ENCODE measurements at places on chromosomes 2 and 18. TPM values are rescaled to one million over a fixed set of nuclear protein-coding genes. Genes with fewer than 3 reads are reported as not detected.

LYPD6 gene
- 18.4 TPM for total RNA-seq

SLC11A1 gene
- total RNA-seq: 7.8 TPM

SKOR2 gene
- total RNA-seq: 1.2 TPM

LCT gene
- not detected for total RNA-seq

NPPC gene
- total RNA-seq: 5.2 TPM

ASB1 gene
- total RNA-seq: 22.1 TPM

OR6B2 gene
- not detected for total RNA-seq

ZBTB7C gene
- total RNA-seq: 15.1 TPM

LBX2 gene
- not detected for total RNA-seq

PLGLB2 gene
- 4.6 TPM for total RNA-seq

CAPN14 gene
- 0.60 TPM for total RNA-seq

TXNL1 gene
- total RNA-seq: 71.1 TPM

GCKR gene
- not detected for total RNA-seq

PDE11A gene
- 4.4 TPM for total RNA-seq

FN1 gene
- 592 TPM for total RNA-seq

FAM237A gene
- total RNA-seq: not detected

RUFY4 gene
- total RNA-seq: not detected

UGT1A8 gene
- total RNA-seq: not detected

IL36G gene
- total RNA-seq: not detected

RAD51AP2 gene
- 0.27 TPM for total RNA-seq

MC2R gene
- not detected for total RNA-seq

SERPINB13 gene
- total RNA-seq: 0.33 TPM

CFAP65 gene
- total RNA-seq: not detected

DSEL gene
- total RNA-seq: 32.9 TPM

FOXD4L1 gene
- total RNA-seq: not detected

SCN7A gene
- 19.0 TPM for total RNA-seq

DNAJB2 gene
- 91.9 TPM for total RNA-seq

DUSP19 gene
- 9.3 TPM for total RNA-seq

SCN9A gene
- 20.1 TPM for total RNA-seq

LIPG gene
- total RNA-seq: 20.2 TPM

TOGARAM2 gene
- 0.55 TPM for total RNA-seq

GAL3ST2 gene
- 0.71 TPM for total RNA-seq

MYO5B gene
- total RNA-seq: 56.7 TPM

CDK5R2 gene
- total RNA-seq: 16.2 TPM
